Stimulated activated CD4-positive, alpha-beta T cell treated with anti-CD3 and anti-CD28 coated beads, Interleukin-1b, Interleukin-23, amount 100 ng/mL, for 24 hours (primary cell): ENCODE measurements at places on chromosomes 16 and 17.

DNA sequence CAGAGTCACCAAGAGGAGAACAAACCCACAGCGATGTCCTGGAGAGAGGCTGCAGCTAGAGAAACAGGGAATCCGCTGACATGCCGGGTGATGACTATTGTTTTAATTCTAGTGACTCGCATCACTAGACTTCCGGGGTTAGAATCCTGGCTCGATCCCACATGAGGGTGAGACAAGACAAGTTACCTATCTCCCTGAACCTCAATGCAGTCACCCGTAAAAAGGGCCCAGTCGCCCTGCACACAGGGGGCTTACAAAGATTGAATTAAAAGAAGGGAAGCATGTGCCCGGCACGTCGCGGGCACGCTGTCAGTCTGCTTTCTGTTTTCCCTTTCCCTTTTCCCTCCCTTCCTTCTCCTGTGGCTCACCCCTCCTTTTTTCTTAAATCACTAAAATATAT, 212.9 kb upstream of the FOXF1 start:
- DNase-seq: no peak

DNA sequence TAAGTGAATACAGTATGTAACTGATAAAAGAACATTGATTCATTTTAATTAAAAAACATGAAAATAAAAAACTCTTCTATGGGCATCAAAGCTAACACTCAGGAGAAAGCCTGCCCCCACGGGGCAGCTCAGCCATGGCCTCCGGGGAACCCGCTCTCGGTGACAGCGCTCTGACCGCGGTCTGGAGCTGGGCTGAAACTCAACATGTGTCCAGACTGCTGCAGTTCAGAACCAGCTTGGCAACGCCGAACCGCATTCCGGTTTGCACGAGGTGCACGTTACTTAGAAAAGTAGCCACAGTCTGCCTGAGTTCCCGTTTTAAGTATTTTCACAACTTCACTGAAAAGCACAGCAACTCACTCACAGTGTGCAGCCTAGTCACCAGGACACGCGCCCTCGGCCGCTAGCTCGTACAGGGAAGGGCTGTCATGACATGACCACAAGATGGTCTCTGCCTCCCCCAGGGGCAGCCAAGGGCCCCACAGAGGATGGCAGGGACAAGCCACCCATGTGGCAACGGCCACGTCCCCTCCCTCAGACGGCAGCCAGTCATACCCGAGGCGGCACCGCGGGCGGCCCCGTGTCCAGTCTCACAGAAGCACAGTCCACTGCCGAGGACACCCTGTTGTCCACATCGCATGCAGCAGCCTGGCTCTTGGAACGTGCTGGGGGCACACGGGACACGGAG, 77.1 kb upstream of the METRNL start:
- DNase-seq: no peak

GRCh38 chr16:84362471-84362941, 5.8 kb upstream of the ATP2C2 start:
- no peak for DNase-seq

DNA sequence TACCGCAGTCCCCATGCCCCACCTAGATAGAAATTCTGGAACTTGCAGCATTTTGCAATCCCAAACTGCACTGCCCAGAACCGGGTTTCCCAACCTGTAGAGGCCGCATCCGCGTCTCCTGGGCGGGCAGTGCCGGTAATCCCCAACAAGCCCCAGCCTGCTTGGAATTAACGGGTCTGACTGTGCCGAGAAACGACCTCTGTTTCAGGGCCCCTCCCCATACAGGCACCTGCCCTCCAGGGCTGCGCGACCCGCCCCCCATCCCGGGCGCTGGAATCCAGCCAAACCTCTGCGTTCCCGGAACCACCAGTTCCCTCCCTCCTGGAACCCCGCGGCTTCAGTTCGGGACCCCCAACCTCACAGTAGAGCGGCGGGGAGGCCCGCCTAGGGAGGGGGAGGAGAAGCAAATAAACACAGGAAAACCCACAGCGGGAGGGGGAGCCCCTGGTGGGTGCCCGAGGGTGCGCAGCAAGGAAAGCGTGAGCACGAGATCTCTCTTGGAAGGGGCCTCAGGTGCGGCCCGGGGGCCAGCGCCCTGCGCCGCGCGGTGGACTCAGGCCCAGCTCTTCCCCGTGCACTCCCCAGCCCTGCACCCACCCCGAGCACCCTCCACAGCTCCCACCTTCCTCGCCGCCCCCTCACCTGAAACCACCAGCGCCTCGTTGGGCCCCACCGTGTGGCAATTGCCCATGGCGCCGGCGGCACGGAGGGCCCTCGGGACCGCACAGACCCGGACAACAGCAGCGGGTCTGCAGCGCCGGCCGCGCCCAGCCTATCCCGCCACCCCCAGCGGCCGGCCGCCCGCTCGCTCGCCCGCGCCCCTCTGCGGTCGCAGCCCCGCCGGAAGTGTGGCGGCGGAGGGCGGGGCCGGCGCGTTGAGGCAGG, at the start of gene FLOT2:
Gene FLOT2, minus strand, starts transcription at position 850 of the 885 bp plus-strand sequence. Its CDS starts 159 bp downstream, at position 691.
- peak; percentile 53 for DNase-seq

- DNase-seq: no peak
These were observed 93.0 kb upstream of the HLF start for GRCh38 chr17:55171634-55172328.

- no peak for DNase-seq
These were observed 7.9 kb downstream of the P2RX5 start for GRCh38 chr17:3688027-3688553.

- DNase-seq: no peak
These were observed 116.9 kb downstream of the USP22 start for GRCh38 chr17:20925954-20926353.

GRCh38 chr17:61458421-61459141, 6.4 kb downstream of the TBX4 start:
- DNase-seq: no peak

- DNase-seq: no peak
These were observed 77.0 kb upstream of the CCL2 start for GRCh38 chr17:34178092-34178491.
